ENCODE measurements at places on chromosomes 3 and 15.
A peak's percentile ranks its signal among the peaks of the same experiment; 100 is the strongest.

DNA sequence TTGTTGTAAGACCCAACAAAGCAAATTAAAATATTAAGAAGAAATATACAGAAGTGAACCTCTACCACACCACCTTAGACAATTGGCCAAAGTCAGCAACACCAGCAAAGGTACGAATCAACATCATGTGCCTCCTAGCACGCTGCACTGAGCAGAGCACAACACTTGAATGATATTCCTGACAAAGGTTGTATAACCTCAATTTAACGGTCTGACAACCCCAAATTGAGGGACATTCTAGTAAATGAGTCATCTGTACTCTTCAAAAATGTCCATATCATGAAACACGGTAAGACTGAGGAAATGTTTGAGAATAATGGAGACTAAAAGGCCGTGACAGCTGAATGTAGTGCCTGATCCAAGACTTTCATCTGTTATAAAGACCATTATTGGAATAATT lies 41.3 kb upstream of the TNFSF10 start:
- DNase-seq, result no peak

DNA sequence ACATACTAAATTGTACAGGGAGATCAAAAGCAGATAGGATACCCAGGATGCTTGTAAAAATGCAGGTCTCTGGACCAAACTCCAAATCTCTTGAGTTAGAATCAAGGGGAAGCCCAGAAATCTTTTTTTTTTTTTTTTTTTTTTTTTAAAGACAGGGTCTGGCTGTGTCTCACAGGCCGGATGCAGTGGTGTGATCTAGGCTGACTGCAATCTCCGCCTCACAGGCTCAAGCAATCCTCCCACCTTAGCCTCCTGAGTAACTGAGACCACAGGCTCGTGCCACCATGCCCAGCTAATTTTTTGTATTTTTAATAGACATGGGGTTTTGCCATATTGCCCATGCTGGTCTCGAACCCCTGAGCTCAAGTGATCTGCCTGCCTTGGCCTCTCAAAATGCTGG lies 373.5 kb downstream of the SHQ1 start:
- DNase-seq, result no peak

DNA sequence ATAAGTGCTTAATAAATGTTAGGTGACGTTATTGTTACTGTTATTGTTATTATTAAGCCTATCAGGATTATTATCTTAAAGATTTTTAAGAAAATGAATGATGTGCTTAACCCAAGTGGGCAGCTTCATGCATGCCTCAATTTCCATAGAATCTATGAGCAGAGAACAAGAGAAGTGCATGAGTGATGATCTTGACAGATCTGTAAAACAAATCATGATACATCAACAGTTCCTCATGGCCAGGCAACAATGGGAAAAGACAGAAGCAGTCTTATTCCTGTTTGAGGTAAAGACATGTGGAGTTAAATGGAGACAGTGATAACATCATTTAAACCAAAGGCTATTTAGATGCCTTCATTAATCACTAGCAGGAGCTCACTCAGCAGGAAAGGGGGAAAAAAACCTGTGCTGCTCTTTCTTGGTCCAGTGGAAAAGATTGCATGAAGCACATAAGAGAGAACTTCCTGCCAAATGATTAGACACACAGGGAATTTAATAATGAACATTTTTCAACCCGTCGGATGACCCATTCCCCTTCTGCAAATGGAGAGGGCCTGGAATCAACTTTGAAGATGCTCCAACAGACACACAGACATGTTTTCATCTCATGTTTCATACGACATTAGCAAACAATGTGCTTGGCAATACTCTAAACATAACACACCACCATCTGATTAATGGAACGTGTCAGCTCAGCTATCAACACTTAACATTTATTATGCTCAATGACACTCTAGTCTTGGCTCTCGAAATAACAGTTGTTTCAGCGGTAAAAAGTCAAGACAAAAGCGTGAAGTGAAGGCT lies 212.2 kb upstream of the LRRN1 start:
- no peak for DNase-seq

GRCh38 chr15:63277038-63277892 lies at the start of gene APH1B:
Gene APH1B, plus strand, starts transcription at chr15:63277605. Its CDS starts 19 bp downstream, at chr15:63277624.
- DNase-seq, result peak; percentile 72

DNA sequence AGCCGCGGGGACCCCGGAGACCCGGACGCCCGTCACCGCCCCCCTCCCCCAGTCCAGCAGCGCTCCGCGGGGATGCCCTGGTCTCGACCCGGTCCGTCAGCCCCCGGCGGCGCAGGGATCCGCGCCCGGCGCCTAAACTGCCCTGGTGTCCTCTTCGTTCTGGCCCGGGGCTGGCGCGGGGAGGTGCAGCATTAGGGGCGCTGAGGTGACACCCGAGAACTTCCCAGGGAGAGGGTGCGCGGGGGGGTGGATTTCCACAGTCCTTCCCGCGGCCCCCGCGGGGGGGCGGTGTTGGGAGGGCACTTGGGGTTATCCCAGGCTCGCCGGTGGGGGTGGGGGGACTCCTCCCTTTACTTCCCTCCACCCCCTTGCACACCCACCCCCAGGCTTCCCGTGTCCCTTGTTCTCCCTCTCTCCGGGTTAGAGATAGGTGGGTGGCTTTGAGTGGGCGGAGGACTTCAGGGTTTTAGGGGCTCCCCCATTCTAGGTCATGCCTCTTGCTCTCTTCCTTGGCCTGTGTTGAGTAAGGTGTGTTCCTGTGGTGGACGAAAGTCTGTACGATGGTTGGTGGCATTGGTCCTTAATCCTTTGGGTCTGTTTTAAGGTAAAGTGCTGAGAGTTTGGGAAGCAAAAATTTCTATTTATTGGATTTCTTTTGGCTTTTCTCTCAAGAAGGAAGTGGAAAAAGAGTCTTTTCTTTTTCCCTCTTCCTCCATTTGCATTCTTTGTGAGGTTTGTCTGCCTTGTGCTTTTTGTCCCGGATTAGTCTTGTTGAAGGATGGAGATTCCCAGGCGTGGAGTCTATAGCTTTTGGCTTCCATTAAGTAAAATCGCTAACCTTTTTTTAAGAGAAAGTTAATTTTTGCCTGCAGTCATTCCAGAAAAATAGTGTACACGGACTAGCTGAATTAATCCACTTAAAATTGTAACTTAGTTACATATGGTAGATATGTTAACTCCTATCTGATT lies 811 bp downstream of the SKIL start:
- peak; percentile 70 for DNase-seq

GRCh38 chr15:70093481-70094319 lies 4.0 kb downstream of the TLE3 start:
- no peak for DNase-seq

GRCh38 chr3:126133606-126134005 lies 46.8 kb downstream of the ALDH1L1 start:
- no peak for DNase-seq

GRCh38 chr3:160676547-160677303 lies at the start of gene ARL14:
Gene ARL14, plus strand, starts transcription at chr3:160677160. Its CDS starts 187 bp downstream, at chr3:160677347.
- DNase-seq, result no peak

DNA sequence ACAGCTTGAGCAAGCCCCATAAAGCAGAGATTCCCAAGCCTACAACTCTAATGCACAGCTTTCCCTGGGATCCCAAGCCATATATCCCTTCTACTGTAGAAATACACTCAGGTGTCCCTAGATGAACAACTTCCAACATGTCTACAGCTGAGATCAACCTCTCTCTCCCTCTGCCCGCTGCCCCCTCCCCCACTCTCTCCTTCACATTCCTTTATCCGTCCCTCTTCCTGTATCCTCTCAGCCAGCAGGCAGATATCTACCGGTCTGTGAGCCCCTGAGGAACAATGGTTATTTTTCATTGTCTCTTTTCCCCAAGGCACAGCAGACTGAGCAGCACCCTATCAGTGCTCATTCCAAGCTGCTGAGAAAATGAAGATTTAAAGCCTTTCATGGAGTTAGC lies 138.6 kb downstream of the SUCLG2 start:
- DNase-seq, result no peak

GRCh38 chr3:42134867-42135464 lies 43.8 kb downstream of the TRAK1 start:
- no peak for DNase-seq

DNA sequence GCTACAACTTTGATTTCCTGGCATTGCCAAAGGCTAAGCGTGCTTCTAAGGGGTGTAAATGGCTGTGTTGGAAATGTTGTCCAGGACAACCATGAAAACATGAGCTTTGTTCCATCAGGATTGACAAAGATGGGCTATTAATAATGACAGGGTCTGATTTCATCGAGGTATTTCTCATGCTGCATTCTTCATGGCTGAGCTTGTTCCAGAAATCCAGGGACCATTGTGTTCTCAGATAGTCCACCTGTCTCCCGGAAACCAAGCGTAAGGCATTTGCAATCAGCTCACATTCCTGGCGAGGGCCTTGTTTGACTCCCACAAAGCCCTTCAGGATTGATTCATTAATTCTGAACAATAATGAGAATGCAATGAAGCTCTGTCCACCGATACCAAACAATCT lies 111.3 kb downstream of the CD47 start:
- DNase-seq, result no peak

GRCh38 chr3:123328851-123329635 lies 119.8 kb downstream of the ADCY5 start:
- peak; percentile 46 for DNase-seq

DNA sequence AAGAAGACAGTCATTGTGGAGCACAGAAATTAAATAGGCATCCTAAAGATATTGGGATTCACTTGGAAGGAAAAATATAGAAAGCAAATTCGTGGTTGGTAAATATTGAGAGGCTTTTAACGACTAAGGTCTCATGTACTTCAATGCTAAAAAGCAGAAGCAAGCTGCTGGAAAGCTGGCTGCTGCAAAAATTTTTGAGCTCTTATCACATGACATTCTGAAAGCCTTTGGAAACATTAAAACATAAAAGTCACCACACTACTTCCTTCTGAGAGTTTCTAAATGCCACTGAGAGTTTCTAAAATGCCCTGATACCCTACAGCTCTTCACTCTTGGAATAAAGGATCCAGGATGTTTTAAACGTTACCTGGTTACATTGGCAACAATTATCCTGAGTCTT lies 39.0 kb upstream of the CBLB start:
- no peak for DNase-seq

DNA sequence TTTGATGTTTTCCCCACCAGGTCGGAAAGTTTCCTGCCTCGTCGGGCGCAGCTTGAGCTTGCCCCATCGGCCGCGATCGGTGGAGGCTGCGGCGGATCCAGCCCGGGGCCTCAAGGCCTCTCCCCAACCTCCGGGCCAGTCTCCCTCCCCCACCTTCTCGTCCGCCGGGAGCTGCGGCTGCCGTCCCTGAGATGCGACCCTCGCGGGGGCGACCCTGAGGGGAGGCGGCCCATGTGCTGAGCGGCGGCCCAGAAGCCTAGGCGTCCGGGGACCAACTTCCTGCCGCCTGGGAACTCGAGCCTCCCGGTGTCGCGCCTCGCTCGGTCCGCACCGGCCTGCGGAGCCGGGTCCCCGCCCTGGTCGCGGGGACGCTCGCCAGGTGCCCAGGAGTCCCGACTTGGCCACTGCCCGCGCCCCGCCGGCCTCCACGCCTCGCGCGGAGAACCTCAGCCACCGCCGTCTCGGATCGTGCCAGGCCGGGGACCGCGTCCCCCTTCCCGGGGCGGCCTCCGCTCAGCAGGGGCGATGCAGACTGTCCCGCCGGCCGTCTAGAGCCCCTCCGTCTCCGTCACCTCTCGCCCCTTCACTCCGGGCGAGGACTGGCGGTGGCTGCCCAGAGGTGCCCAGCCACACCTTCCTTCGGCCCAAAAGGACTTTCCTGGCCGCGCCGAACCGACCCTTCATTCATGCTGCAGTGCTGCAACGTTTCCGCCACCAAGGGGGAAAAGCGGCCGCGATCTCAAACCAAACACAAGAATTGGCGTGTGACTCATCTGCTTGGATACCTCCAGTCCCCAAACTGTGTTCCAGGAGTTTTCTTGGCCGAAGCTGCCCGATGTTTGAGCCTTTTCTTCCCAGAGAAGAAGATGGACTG lies 656 bp downstream of the SLMAP start:
- peak; percentile 1 for DNase-seq

DNA sequence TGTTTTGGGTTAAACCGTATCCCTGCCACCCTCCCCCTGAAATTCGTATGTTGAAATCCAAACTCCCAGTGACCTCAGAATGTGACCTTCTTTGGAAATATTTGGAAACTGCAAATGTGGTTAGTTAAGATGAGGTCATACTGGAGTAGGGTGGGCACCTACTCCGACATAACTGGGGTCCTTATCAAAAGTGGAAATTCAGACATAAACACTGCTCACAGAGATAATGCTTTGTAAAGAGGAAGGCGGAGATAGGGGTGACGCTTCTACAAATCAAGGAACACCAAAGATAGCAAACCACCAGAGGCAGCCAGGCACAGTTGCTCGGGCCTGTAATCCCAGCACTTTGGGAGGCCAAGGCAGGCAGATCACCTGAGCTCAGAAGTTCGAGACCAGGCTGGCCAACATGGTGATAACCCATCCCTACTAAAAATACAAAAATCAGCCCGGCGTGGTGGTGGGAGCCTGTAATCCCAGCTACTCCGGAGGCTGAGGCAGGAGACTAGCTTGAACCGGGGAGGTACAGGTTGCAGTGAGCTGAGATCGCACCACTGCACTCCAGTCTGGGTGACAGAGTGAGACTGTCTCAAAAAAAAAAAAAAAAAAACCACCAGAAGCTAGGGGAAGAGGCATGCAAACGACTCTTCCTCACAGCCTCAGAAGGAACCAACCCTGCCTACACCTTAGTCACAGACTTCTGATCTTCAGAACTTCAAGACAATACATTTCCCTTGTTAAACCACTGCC lies 51.1 kb upstream of the CHD2 start:
- peak; percentile 64 for DNase-seq

GRCh38 chr3:149843502-149843901 lies 30.5 kb downstream of the RNF13 start:
- DNase-seq, result no peak

DNA sequence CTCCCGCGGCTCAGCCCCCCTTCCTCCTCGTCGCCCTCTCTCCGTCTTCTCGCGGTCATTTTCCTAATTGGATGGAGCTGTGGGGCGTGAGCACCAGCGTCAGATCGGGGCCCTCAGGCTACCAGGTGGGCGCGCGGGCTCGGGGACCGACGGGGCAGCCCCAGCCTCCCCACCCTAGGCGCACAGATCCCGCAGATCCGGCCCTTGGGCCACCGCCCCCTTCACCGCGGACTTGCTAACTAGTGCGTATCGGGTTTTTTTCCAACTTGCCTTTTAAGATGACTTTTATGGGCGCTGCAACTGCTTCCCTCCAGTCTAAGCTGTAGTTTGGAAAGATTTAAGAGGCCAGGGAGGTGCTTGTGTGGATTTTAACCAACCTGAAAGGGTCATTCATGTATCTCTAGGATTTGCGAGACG lies 1.3 kb downstream of the ZNF710 start:
- peak; percentile 36 for DNase-seq

- no peak for DNase-seq
Observed at GRCh38 chr3:4895838-4896237, 83.4 kb upstream of the BHLHE40 start.

GRCh38 chr15:101052031-101052620 lies 133.0 kb downstream of the LRRK1 start:
- no peak for DNase-seq

GRCh38 chr3:62703451-62704167 lies 171.6 kb downstream of the CADPS start:
- DNase-seq, result no peak

GRCh38 chr3:188497021-188497420 lies 343.1 kb downstream of the LPP start:
- no peak for DNase-seq

GRCh38 chr3:139281096-139281495 lies 62.7 kb upstream of the MRPS22 start:
- DNase-seq, result no peak

GRCh38 chr3:192188218-192188835 lies 539.0 kb downstream of the FGF12 start:
- no peak for DNase-seq

GRCh38 chr15:73686781-73687256 lies 2.6 kb downstream of the CD276 start:
- no peak for DNase-seq

- DNase-seq, result no peak
Observed at GRCh38 chr3:100103558-100104441, 10.5 kb downstream of the FILIP1L start.

GRCh38 chr3:33947272-33948195 lies 149.1 kb downstream of the PDCD6IP start:
- DNase-seq, result no peak
